NCI-H524 (cell line): ENCODE measurements at places on chromosomes 5 and 9.

DNA sequence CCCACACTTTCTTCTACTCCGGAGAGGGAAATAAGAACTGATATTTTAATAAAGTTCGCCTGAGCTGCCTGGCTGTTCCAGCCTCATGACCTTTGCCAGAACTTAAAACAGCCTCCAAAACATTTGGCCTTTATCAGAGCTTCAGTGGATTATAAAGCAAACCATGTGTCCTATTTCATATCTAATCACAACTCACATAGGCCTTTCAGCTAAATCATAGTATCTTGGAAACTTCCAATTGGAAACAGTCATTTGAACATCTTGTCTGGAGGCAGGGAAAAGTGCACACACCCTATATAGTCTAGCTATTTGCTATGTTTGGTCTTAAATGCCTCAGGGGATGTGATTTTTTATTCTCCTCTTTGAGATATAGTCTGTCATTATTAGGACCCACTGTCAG is 46.0 kb upstream of the FREM1 start:
- DNase-seq: no peak

GRCh38 chr5:132500931-132501628 is 10.5 kb upstream of the IRF1 start:
- peak; percentile 48 for DNase-seq

GRCh38 chr5:17359451-17360011 is 138.5 kb upstream of the TAF11L2 start:
- no peak for DNase-seq

DNA sequence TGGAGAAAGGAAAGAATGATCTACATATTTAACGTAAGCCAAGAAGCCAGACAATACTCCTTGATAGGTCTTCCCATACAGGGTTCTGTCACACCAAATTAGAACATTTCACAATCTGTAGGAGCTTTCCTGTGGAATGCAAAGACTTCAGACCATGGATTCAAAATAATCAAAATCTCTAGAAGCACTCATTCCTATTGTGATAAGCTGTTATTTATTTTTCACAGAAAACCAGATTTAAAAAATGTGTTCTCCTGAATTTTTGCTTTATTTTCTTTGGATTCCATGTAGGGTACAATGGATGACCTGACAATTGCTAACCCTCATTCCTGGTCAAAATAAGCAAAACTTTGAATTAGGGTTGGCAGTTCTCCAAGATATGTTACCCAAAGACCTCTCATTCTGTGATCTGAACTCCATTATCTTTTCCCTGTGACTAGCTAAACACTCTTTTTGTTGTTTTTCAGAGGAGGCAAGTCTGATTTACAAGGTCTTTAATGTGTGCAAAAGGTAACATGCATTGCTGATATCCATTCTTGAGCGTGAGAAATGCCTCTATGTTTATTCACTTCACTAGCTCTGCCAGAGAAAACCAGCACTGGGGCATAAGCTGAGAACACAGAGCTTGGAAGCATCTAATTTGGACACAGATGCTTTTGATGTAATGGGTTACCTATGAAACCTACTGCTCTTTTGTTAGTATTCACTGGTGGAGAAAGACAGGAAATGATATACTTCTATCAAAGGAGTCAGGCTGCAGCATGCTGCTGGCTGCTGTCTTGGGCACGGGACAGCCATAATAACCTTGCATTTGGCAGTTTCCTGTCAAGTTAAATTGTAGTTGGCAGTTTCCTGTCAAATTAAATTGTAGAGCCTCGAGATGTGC is 31.4 kb downstream of the ACTBL2 start:
- DNase-seq: no peak

GRCh38 chr9:74920944-74921626 is 31.6 kb downstream of the C9orf40 start:
- no peak for DNase-seq

- DNase-seq: no peak
These were observed 385.9 kb upstream of the TLE4 start for GRCh38 chr9:79185866-79186265.

DNA sequence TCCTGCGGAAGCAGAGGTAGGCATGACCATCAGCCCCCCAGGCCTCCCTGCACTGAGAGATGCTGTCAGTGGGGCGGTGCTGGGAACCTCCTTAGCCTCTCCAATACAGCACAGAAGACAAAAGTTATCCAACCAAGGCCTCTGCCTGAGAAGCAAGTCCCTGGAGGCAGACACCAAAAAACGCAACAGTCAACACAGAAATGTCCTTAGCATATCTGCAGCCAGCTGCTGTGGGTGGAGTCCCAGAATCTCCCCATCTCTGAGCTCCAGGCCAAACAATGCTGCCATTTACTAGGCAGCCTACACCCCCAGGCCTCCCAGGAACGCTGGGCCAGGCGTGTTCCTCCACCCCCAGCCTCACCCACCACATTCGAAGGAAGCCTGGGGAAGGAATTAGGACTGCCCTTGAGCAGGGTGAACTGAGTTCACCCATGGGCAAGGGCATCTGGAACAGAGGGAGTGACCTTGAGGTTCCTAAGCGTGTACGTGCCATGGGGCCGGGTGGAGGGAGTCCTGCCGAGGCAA is 43.7 kb downstream of the STK10 start:
- no peak for DNase-seq

DNA sequence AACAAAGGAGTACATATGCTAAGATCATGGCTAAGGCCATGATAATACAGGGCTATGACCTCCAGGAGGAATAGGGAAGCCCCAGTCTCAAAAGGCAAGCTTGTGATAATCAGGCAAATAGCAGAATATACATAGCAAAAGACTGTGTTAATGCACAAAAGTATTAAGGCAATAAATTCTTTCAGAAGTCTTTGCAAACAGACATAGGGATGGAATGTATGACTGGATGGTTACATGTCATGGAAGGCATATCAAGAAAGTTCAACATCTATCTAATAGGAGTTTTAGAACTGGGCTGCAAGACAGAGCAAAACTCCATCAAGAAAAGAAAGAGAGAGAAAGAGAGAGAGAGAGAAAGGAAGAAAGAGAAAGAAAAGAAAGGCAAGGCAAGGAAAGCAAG is 264.5 kb upstream of the CDH6 start:
- no peak for DNase-seq
